ENCODE measurements at places on chromosomes 7 and 10. TPM values are rescaled to one million over a fixed set of nuclear protein-coding genes. Genes with fewer than 3 reads are reported as not detected.

Gene ZNF853
- 0.11 TPM for polyA plus RNA-seq

Gene SDK1
- not detected for polyA plus RNA-seq

Gene CTAGE4
- polyA plus RNA-seq: not detected

Gene CPA2
- polyA plus RNA-seq: not detected

All from CD14-positive monocyte (primary cell).